ENCODE measurements at places on chromosomes 6 and 20.

GRCh38 chr6:36111526-36111925 is 18.8 kb upstream of the MAPK13 start:
- DNase-seq, result no peak

DNA sequence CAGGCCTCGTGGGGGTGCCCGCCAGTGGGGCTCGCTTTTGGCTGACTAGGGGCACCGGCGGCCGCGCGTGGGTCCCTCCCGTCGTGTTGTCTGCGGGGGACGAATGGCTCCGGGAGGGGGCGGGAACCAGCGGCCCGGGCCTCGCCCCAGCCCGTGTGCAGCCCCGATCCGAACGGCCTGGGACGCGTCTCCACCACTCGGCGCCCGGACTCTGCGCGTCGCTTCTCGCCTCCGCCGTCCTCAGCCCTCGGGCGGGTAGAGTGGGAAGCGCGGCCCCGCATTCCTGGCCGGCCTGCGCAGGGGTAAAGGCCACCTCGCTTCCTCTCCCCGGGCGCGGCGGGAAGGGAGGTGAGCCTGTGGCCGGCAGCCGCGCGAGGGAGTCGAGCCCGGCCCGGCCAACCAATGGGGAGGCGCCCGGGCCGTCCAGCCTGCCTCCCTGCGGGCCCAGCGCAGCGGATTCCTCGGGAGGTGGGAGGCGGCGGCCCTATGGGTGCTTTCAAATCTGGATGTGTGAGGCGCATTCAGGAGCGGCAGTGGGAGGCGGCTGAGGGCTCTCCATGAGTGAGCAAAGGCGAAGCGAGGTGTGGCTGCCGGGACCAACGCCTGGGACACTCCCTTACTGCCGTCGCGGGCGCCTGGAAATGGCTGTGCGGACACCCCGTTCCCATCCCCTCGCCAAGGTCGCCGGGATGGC is 1.1 kb upstream of the ZBTB46 start:
- DNase-seq, result no peak

DNA sequence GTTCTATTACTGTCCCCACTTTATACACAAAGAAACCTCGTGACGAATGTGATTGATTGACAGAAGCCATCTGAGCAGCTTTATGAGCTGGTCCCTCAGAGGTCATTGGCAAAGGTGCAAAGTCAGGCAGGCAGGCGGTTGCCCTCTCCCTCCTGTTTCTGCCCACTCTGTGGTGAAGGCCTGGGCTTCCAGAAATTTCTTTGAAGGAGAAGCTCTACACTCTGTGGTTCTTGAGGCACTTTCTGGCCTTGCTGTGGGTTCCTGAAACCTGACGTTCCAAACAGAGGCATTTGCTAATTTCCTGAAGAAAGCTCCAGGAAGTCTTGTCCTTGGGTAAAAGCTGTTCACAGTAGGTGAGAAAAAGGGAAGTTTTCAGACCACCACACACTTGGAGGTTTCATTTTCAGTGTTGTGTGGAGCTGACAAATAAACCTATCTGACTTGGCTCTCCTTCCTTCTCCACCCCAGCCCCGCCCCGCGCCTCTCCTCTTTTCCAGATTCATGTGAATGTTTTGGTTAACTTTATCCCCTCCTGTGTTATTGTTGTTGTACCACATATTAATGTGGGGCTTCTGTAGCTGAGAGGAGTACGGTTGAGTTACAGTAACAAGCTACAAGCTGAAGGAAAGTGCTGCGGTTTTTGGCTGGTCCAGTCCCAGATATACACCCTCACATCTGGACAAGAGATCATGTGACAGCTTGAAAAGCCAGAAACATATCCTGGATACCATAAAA is 274.1 kb downstream of the CLIC5 start:
- no peak for DNase-seq

DNA sequence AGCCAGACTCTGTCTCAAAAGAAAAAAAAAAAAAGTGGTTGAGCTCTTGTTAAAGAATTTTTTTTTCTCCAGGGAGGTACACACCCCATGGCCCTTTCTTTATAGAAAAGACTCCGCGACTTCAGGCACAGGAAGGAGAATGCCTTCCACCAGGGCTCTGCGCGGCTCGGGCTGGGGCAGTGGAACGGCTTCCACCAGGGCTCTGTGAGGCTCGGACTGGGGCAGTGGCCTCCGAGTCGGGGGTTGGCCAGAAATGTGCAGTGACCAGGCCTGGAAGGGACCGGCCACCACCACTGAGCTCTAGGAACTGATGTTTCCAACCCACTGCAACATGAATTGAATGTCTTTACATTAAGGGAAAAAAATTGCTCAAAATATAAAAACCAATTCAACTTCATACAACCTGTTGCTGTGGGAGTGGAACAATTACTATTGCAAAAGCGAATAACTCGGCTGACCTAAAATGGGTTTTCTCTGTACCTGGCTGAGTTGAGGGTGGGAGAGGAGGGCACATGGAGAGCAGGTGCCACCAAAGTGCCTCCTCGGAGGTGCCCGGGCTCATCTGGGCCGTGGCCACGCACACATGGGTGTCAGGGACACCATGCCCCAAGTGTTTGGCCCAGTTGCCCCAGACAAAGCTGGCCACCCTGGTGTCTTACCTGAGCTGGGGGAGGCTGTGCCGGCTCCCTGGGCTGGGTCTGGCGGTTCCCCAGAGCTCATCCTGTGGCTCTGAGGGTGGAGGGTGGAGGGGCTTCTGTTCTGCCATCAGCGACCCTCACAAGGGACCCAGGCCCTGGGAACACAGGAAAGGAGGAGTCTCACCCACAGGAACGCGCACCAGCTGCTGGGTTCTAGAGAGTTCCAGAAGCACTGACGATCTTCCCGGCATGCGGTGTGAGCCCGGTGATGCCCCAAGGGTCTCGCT is 29.3 kb downstream of the SLC2A4RG start:
- DNase-seq, result no peak

GRCh38 chr6:3881711-3882421 is 32.7 kb downstream of the FAM50B start:
- no peak for DNase-seq

- no peak for DNase-seq
Measured at GRCh38 chr6:158259845-158260244, 52.4 kb upstream of the TULP4 start.

GRCh38 chr6:54515013-54515412 is 206.8 kb downstream of the TINAG start:
- no peak for DNase-seq
